Amygdala (tissue), 56 donors: ENCODE measurements at places on chromosomes 1 and 21.

GRCh38 chr1:61616830-61617229 lies 108.1 kb downstream of the TM2D1 start:
- no peak for DNase-seq

- DNase-seq: no peak
Measured at GRCh38 chr1:208977638-208978256, 605.8 kb upstream of the CAMK1G start.

GRCh38 chr1:114093624-114094362 lies 59.9 kb downstream of the SYT6 start:
- DNase-seq: no peak

DNA sequence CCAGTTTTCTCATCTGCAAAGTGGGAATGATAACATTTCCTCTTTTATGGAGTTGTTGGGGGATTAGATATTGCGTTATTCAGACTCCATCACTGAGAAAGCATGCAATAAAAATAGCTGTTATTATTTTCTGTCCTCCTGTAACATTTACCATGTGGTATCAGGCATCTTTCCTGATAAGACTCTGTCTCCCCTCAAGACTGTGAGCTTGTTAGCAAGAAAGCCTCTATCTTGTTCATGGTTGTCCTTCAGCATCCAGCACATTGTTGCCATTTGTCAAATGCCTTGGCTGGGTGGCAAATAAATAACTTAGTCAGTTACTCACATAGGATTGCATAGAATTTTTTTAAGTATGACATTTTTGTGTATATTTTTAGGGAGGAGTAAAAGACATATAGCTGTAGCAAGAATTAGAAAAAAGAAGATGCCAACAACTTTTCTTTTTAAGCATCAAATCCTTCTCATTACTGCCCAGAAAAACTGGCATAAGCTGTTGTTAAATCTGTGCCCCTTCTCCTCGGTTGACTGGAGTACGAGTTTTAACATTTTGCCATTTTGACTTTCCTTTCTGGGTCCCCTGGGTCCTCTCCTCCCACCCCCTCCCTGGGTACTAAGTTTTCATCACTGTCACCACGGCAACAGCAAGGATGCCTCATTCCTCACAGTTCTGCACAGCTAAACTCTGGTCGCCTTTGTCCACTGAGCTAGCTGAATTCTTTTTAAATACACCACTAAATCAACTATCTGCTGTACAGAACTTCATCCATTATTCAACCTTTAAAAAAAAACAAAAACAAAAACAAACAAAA lies 1.0 kb upstream of the JAM2 start:
- no peak for DNase-seq

- DNase-seq: no peak
Measured at GRCh38 chr1:201126832-201127754, at the start of gene ASCL5. TSS of gene ASCL5 (minus strand) at chr1:201127184. CDS start at chr1:201115372, 11,812 bp downstream.

- no peak for DNase-seq
Measured at GRCh38 chr1:79532555-79532954, 526.0 kb upstream of the ADGRL4 start.

DNA sequence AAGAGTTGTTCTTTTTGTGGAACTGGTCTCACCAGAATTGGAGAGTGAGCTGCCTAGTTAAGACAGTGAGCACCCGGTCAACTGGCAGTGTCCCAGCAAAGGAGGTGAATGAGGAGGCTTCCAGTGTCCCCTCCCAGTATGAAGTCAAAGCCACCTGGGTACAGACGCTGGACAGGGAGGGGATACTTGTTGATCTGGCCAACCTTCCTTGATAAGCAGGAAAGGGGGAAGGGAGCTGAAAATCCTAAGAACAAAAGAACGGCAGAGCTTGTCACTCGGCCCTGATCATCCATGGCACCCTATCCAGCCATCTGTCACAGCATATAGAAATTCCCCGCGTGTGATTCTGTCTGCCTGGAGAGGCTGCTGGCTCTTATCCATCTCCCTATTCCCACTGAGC lies 91.5 kb downstream of the SSBP3 start:
- no peak for DNase-seq

DNA sequence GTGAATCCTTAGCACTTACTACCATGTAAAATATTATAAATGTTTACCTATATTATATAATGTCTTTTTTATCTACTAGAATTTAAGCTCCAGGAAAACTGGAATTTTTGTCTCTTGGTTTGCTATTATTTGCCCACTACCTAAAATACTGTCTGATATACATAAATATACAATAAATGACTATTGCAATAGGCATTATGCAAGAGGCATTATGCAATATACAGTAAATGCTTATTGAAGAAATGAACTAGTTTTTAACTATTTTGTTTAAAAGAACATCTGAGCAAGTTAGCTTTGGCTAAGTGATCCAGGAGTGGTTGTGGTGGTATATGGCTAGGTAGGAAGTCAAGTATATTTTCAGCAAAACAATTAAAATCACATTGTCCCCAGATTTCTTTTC lies 640.2 kb upstream of the PKN2 start:
- no peak for DNase-seq

DNA sequence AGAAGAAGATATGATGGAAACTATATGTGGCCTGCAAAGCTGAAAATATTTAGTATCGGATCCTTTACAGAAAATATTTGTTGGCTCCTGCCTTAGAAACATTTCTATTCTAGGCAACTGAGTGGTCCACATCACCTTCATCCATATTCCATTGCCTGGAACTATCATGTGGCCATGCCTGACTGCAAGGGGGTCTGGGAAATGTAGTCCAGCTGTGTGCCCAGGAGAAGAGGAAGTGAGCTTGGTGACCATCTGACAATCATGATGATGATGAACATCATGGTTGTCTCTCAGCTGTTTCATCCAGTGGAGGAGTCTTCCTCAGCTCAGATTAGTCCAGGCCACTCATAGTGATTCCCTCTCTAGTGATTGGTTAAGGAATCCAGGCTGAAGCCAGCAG lies 61.8 kb upstream of the IFNLR1 start:
- no peak for DNase-seq

DNA sequence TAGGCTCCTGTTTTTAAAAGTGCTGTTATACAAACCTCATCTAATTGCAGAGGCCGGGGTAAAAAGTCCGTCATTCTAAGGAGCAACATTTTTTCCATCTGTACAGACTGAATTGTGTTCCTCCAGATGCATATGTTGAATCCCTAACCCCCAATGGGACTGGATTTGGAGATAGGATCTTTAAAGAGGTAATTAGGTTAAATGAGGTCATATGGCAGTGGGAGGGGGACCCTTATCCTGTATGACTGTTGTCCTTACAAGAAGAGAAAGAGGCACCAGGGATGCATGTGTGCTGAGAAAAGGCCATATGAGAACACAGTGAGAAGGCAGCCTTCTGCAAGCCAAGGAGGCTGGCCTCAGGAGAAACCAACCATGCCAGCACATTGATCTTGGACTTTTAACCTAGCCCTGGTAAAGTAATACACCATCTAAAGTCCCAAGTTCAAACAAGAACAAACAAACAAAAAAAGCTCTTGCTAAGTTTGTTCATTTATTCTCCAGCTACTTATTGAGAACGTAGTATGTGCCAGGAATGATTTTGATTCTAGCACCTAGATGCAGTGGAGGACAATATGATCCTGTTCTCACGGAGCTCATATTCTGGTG lies 352.4 kb downstream of the NTNG1 start:
- DNase-seq: no peak

- no peak for DNase-seq
Measured at GRCh38 chr21:44448651-44449131, 6.6 kb upstream of the LRRC3 start.

- no peak for DNase-seq
Measured at GRCh38 chr21:24852610-24853195, 754.6 kb downstream of the MRPL39 start.

GRCh38 chr1:235648954-235649367 lies 623 bp downstream of the GNG4 start:
- no peak for DNase-seq

GRCh38 chr1:232983375-232983774 lies 33.0 kb downstream of the NTPCR start:
- DNase-seq: no peak

DNA sequence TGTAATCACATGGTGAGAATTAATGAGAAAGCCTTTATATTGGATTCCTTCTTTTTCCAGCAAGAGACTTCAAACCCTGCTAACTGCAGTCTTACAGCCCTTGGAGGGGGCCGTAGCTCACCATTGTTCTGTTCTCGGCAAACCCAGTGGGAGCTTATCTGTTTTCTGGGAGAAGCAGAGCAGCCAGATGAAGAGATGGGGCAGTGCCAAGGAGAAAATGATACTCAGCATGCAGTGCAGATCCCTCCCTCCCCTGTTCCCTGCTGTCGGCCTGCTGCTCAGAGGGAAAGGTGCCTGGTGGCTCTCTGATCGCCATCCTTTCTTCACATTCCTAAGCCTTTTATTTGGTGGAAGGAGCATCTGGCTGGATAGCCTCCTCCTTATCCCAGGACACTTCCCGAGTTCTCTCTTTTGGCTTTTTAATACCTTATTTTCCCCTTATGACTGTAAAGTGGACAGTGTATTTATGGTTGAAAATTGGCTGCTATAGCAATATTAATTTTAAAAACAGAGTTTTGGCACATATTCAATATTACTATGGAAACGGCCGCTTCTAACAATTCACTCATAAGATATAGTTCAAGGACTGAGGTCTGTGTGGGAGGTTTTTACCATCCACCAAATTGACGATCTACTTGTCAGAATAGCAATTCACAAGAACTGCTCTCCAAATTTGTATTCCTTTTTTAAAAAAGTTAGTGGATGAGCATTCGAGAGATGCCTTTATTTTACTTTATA lies 203.4 kb downstream of the CRB1 start:
- peak; percentile 24 for DNase-seq

GRCh38 chr1:24864370-24864777 lies 65.7 kb downstream of the RUNX3 start:
- no peak for DNase-seq

DNA sequence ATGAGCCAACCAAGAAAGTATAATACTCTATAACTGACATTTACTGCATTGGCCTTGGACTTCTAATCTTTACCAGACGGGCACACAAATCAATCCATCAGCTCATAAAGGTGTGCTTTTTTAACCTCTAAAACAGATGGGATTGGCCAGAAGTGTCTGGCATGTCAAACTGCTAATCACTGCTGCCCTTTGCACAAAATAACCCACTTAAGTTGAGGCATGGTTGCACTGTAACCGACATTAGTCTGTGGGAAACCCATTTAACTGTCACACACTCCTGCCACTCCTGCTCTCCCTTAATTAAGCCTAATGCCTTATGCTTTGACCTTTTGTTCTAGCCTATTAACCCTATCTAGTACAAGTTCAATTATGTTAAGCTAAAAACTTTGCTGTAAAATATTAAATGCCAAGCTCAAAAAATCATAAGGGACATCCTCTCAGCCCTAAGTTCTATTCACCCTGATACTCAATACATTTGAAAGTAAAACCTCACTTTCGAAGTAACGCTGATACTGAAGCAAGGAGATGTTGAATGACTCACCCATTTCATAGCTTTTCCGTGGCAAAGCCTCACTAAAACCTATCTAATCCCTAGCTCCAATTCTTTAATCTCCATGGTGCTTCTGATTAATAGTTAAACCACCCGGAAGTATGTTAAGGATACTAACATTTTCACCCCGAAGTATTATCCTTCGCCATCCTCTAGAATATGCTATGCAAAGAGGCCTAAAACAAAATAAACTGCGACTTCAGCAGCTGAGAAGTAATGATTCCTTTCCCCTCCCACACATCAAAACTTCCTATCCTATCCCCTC lies 12.9 kb downstream of the NRIP1 start:
- DNase-seq: no peak

DNA sequence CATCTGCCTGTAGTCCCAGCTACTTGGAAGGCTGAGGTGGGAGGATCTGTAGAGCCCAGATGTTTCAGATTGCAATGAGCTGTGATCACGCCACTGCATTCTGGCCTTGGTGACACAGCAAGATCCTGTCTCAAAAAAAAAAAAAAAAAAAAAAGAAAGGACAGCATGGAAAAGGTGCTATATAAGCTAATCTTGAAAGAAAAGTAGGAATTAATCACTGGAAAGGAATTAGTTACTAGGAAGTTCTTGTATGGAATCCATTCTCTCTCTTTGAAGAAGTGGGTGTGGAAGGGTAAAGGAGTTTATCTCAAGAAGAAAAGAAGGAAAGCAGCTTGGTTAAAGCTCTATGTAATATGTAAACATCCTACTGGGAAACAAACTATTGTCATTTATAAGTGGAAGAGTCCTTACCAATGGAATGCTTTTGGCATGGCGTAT lies 339.2 kb downstream of the DPYD start:
- no peak for DNase-seq

DNA sequence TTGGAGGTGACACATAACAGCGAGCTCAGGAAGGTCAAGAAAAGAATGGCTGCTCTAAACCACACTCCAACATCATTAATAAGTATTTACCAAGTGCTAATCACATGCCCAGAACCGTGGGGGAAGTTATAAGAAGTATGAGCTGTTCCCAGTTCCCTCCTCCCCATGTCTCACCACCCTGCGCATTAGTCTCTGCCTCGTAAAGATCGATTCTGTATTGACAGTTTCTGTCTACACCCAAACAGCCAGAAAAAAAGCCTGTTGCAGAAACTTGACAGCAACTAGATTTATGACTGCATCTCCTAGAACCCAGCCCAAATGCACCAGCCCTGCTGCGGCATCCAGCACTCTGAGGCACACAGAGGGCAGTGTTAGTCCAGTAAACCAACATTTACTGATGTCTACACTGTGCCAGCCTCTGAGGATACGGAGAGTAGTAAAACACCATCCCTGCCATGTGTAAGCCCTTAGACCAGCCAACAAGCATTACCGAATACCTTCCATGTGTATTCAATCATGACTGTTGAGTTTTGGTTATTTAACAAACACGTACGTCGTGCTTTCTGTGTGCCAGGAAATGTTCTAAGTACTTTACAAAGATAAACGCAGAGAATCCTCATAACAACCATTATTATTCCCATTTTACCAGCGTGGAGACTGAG lies 63.6 kb upstream of the ZBTB40 start:
- DNase-seq: no peak

DNA sequence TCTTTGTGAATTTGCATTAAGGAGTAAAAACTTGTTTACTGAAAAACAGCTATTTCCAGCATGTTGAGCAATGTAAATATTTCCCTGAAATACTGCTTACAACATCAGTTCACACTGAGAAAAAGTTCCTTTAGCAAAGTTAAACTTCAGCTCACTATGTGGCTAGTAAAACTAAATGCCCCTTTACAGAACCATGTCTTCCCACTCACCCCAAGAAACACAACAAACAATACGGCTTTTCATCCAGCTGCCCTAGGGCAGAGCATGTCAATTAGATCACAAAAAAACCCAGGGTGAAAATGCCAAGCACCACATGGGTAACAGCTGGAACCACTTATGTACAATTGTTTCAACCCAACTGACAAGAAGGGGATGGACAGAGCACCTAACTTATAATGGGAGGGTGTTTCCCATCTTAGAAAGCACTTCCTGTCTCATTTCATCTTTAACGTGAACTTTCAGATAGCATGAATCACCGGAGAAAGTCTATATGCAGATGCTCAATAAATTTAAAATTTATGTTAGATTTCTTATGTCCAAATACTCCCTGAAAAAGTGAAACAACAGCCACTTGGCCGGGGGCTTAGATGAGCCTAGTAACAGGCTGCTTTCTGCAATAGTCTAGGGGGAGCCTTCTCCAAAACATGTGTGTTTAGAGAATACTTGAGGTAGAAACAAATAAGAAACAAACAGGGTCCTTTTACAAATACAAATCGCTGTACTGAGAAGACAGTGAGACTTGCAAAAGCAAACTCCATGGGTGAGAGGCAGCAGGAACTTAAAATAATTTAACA lies 6.6 kb downstream of the NID1 start:
- DNase-seq: no peak

GRCh38 chr1:16605532-16606505 lies 7.5 kb downstream of the NBPF1 start:
- no peak for DNase-seq
